Activated CD4-positive, alpha-beta T cell treated with anti-CD3 and anti-CD28 coated beads, Interleukin-2, amount 50 U/mL, for 24 hours (primary cell): ENCODE measurements at places on chromosomes 5 and 9.

- DNase-seq, result no peak
Measured at GRCh38 chr5:123115020-123115419, 26.0 kb downstream of the PRDM6 start.

DNA sequence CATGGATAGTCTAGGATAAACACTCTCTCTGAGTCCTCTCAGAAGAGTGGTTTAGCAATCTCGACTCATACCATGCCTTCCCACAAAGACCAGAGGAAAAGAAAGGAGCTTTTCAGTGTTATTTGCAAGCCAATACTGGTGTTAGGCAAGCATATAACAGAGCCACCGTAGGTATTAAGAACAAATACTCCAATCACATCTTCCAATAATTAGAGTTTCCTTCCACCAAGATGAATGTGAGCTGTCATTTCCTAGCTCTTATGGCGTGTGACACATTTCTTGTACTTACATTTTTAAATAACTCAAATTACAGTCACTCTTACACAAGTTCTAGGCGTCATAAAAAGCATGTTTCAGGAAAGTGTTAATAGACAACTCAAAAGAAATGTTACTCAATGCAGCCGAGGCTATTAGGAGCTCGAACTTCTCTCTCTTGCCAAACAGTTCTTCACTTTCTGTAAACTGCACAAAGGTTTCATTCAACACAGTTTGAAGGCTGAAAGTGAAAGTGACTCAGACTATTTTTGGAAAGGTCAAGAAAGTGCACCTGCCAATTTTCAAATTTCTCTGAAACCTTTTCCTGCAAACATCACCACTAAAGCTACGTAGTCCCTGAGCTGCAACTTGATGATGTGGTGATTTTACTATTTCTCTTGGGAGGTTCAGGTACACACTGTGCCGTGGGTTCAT lies 153.8 kb downstream of the AUH start:
- no peak for DNase-seq

DNA sequence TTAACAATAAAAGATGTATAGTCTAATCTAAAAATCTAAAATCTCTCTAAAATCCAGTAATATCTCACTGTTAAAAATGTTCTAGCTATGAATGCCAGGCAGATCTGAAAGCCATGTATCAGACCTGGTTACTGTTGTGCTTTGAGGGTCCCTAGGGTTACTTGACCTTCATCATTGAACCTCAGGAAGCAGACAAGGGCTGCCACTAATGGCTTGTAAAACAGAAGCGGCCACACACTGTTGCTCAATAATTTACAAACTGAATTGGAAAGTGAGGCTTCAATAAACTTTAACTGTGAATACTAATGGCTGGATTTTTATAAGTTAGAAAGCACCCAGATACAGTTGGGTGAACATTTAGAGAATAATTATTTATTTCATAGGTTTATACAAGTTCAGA lies 198.0 kb upstream of the RPS23 start:
- DNase-seq, result no peak

DNA sequence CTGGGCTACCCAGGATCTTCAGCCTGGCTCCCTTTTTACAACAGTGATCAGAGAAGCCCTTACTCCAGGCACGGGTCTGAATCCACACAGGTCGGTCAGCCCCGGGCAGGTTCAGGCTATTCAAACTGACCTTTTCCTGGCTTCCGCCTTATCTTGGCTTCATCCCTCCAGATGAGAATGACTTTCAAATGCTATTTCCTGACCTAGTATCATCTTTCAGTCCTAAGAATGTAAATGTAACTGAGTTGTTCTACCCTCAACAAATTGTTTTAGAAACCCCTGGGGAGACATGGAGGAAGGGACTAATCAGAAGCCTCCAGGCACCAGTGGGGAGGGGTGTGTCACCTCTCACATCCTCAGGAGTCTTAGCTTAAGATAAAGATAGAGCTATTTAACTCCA lies 213.2 kb downstream of the EPB41L4A start:
- no peak for DNase-seq

DNA sequence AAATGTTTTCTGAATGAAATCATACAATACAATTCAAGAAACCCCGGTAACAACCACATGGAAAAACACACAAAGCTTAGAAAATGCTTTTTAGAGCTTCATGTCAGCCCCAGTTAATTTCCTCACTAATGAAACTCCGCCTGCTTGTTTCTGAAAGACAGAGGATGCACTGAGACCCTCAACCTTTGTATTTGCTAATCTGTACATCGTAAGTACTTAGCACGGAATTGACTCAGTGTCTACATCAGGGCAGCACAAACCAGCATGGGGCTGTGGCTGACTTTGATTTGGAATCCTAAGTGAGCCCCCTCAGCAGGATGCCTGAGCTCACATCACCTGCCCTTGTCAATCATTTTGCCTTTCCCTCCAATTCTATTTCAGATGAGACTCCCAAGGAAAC lies 499.1 kb upstream of the MPDZ start:
- no peak for DNase-seq

DNA sequence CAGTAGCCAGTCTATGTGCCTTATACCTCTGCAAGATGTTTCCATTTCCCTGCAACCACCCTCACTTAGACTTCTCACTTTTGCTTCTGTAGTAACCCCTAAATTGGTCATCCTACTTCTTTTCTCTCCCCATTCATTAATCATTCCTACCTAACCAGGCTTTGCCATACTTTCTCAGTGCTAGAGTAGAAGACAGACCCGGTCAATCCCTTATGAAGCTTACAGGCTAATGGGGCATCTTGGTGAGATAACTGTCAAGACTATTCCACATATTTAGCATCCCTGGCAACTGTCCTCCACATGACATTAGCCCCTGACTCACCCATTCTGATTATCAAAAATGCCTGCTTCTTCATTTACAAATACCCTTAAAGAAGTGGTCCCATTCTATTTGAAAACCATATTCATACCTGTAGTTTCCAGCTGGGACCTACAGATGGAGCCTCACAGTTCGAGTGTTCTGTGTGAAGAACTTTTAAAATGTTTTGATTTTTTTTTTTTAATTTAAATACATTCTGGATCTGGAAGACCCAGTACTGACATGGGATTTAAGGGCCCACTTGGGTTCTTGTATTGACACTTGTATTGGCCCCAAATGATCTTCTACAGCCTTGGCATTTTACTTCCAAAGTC lies 21.0 kb downstream of the F2RL2 start:
- DNase-seq, result no peak

DNA sequence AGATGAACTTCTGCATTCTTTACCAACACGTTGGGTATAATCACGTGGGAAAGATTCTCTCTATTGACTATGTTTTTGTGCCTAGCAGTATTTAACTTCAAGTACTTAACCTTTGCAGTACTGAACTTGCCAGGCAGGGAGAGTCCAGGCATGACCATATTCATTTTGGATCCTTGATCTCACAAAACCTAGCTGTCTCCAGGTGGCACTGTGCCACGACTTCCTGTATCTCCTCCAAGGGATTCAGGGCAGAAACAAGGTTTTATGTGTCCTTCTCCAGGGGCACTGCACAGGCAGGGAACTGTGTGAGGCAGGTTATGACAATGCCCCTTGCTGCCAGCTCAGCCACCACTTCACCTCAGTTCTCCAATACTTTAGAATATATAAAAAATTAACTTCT lies 11.7 kb upstream of the IFNA5 start:
- no peak for DNase-seq

DNA sequence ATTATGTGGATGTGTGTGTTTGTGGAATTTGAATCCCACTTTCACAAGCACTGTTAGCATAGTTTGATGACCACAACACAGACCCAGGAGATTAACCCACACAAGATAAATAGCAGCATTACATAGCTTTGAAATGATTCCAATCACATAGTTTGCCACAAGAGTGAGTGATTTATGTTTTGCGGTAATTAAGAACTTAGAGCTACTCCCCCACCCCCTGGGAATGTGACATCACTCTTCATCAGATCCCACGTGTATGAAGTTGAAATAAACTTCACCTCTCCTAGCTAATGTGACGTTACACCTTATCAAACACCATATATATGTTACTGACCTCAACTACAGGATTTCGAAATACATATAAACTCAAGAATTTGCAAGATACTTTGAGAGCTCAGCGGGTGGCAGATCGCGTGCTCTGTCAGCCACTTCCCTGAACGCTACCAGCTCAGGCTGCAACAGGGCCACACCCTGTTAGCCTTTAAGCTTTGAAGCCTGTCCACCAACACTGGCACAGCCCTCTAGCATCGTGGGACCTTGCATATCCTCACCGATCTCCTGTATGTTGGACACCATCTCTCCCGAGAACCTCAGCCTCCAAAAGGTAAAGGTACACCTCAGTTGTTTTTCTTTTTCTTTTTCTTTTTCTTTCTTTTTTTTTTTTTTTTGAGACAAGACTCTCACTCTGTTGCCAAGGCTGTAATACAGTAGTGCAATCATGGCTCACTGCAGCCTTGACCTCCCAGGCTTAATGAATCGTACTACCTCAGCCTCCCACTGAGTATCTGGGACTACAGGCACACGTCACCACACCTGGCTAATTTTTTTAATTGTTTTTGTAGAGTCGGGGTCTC lies 1.7 kb upstream of the AGTPBP1 start:
- DNase-seq, result no peak

DNA sequence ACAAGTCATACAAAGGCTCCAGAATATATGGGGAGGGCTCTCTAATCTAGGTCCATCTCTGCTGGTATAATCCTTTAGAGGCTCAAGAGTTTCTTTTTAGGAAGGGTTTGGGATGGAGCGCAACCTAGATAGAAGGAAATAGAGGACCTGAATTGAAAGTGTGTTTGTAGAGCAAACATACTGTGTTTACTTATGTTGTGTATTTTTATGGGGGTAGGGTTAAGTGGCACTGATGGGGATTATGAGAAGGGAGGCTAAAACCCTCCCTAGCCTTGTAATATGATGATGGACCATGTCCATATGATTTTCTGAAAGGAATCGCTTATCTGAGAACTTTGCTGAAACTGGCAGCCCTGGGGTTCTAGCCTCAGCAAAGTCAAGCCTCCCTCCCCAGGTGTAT lies 4.4 kb upstream of the ELL2 start:
- no peak for DNase-seq

GRCh38 chr5:97909541-97909940 lies 726.5 kb upstream of the RIOK2 start:
- DNase-seq, result no peak

DNA sequence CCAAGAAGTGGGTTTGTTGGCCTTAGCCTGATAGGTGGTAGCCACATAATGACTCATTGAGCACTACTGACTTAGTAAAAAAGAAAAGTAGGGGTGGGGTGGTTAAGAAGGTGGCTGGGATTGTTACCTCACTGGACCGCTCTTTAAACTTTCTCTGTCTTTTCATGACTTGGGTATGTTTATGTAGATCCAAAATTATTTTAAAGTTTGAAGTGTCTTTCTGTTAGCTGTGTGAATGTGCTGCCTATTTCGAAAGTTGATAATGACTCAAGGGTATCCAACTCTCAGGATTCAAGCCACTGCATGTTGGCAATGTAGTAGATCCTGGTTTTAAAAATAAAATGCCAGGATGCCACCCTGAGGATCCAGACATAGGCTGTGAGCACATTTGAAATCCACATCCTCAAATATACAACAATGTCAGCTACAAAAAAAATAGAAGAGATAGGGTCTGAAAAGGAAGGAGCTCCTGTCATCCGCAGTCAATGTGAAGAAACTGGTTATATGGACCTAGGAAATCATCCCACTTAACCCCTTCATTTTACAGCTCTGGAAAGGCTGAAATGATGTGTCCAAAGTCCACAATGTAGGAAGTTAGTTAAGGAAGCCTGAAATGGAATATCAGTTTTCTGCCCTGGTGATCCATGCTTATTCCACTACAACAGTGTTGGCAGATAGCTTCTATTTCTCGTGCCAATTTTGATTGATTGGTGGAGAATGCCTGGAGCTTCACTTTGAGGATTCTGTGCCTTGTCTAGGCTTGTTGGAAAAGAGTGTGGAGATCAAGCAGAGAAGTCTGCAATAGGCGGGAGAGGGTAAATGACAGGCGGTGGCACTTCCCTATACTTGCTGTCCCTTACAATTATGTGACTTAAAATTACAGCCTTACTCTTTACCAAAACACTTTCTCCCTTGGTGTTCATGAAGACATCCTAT lies 23.4 kb downstream of the ZNF462 start:
- DNase-seq, result no peak

- no peak for DNase-seq
Measured at GRCh38 chr9:112757282-112757883, 6.8 kb downstream of the SNX30 start.

- peak; percentile 18 for DNase-seq
Measured at GRCh38 chr9:37747271-37747753, 6.3 kb upstream of the TRMT10B start.

DNA sequence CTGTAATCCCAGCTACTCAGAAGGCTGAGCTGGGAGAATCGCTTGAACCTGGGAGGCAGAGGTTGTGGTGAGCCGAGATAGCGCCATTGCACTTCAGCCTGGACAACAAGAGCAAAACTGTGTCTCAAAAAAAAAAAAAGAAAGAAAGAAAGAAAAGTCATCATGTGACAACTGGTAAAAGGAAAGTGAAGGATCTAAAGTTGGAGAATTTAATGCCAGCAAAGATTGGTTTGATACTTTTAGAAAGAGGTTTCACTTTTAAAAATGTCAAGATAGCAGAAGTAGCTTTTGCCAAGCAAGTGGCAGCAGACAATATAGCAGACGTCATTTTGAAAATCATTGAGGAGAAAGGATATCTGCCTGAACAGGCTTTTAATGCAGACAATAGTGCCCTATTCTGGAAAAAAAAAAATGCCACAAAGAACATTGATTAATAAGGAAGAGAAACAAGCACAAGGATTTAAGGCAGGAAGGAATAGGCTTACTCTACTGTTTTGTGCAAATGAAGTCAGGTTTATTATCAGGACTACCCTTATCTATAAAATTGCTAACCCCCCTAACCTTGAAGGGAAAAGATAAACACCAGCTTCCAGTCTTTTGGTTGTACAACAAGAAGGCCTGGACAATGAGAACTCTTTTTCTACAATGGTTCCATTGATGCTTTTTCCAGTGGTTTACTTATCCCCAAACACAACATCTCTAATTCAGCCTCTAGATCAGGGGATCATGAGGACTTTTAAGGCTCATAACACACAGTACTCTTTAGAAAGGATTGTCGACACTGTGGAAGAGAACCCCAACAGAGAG lies 12.0 kb downstream of the PKD2L2 start:
- DNase-seq, result no peak

DNA sequence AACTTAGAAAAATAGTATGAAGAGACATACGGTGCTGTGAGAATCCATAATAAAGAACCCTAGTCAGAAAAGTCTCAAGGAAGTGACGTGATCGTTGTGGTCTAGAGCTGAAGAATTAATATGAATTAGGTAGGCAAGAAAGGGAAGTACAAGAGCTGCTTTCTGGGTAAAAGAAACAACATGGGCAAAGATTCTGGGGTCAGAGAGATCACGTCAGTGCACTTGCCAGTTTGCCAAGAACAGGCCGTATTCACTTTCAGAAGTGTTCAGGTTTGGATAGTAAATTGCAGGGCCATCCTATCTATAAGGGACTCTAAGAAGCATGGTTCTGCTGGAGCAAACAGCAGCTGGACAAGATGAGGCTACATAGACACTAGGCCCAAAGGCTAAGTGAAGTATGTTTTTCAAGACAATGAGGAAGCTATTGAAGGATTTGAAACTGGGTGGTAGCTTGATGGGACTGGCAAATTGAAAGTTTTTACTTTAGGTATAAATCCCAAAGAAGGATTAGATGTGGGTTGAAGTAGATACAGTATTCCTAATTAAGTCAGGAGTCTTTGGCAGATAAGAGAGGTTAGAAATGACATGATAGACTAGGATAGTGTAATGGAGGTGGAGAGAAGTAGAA lies 4.8 kb upstream of the CHD1 start:
- peak; percentile 35 for DNase-seq
